ENCODE measurements at places on chromosomes 12 and 14.

- DNase-seq = peak; percentile 15
Observed at GRCh38 chr14:60183741-60184140, 18.5 kb upstream of the DHRS7 start.

- DNase-seq = no peak
Observed at GRCh38 chr12:63980211-63980610, 135.7 kb downstream of the SRGAP1 start.

DNA sequence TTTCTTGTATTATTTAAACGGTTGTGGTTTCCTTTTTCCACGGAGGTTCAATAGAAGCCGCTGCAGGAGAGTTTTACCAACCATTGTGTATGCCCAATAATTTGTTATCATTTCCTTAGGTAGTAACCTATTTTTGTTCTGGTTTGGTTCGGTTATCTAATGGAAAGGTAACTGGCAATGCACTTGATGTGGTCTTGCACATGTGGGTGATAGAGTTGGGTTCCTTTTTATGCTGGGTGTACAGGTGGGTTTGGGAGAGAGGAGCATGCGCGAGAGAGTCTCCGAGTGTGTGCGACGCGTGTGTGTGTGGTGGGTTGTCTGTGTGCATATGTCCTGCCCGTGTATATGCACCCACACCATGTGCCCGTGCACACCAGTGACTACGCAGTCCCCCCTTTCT is 102.7 kb upstream of the FKBP4 start:
- no peak for DNase-seq

DNA sequence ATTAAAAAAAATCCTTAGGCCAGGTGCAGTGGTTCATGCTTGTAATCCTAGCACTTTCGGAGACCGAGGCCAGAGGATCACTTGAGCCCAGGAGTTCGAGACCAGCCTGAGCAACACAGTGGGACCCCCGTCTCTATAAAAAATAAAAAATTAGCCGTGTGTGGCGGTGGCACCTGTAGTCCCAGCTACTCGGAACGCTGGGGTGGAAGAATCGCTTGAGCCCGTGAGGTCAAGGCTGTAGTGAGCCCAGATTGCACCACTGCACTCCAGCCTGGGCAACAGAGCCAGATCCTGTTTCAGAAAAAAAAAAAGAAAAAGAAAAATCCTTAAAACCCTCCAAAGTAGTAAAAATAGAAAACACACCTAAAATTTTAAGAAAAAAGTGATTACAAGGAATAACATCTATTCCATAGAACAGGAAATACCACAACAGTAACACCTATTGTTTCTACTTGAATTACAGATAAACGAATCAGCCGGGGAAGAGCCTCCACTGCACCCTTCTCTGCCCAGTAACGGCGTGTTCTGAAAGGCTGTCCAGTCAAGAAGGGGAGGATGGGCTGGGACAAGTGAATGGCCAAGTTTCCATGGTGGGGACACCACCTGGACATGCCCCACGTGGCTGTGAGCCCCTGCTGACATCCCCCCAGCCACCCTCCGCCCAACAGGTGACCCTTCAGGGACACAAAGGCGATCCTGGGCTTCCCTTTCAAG is 17.8 kb downstream of the POLE start:
- DNase-seq = no peak

DNA sequence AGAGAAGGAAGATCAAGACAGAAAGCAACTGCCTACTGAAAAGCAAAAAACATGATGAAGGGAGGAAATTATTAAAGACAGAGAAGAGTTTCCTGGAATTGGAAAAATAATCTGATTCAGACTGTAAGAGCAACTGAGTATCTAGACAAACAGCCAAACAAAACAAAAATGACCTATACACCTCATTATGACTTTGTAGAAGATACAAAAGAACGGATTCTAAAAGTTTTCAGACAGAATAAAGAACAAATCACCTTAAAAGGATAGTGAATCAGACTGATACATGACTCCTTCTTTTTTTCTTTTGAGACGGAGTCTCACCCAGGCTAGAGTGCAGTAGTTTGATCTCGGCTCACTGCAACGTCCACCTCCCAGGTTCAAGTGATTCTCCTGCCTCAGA is 10.4 kb downstream of the OSBPL8 start:
- peak; percentile 38 for DNase-seq

DNA sequence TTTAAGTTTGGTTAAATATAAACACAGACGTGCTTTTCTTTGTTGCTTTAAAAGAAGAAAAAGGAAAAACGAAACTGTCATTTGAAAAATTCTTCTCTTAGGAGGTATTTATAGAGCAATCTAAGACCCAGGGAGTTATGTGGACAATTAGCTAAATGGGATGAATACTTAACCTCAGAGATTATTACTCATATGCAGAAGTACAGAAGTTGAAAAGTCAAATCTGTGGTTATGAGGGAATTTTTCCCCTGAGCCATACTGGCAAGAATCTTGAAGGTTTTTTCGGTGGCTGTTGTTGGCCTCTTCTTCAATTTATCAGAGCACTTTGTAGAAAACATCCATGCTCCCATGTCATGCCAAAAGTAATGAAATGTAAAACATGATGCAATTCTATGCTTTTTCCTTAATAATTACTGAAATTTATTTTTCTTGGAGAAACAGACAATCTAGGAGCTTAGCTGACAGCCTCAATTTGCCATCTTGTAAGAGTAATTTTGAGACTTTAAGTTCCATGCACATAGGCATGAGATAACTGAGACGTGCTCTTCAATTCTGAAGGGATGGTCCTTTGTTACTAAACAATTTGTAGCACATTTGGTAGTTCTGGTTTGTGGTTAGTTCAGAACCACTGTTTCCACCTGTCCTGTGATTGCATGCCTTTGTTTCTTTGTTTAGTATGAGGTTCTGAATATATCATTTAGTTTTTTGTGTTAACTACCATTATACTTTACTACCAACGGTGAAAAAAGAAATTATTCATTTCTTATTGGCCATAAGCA is 126.6 kb downstream of the BCAT1 start:
- DNase-seq = peak; percentile 95

DNA sequence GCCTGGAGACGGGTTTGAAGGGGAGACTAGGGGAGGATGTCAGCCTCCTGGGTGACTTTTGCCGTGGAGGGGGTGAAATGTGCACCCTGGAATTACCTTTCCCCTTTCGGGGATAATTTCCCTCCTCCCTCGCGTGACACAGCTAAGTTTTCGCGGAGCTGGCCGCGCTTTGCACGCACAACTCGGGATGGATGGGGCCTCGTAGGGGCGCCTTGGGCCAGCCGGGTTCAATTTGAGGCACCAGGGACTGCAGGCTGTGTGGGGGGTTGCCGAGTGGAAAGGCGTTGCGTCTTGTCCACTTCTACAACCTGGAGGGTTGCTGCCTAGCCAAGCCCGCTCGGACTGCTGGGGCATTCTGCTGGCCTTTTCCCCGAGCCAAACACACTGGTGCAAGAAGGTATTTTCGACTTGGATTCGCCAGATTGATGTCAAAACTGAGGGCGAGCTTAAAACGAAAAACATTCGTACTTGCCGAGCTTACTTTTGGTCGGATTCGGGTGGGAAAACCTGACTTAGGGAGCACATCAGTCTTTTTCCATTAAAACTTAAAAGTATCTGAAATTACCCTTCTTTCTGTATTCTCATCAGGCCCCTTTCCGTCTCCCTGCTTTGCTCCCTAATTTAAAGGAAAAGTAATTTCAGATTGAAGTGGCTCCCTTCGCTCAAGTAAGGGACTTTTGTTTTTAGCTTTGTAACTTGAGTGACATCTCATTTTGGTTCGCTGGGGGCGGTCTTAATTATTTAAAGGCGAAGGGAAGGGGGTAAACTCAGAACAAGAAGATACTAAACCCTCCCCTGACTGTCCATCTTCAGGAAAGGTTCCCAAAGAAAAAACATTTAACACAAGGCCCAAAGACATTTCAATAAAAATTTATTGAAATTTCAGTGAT is 14.3 kb downstream of the TBX3 start:
- peak; percentile 83 for DNase-seq

- DNase-seq = no peak
Observed at GRCh38 chr12:74914378-74914777, 295.3 kb downstream of the KCNC2 start.

- peak; percentile 62 for DNase-seq
Observed at GRCh38 chr12:19507823-19508222, 68.5 kb downstream of the AEBP2 start.

DNA sequence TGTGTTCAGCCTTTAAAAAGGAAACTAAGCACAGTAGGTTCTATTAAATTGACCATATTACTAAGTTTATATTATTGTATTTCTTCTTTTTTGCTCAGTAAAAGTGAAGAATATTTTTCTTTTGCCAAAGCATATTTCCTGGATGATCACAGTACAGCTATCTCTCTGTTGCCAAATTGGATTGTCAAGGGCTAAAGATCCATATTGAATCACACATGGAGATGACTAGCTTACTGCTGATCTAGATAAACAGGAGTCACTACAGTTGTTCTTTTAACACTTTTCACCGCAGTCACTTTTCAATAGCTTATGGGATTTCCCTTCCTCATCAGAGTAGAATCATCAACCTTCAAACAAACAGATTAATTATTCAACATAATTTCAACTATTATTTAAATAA is 78.6 kb downstream of the LRRC9 start:
- DNase-seq = no peak

GRCh38 chr12:66210840-66211239 is 21.8 kb downstream of the IRAK3 start:
- peak; percentile 58 for DNase-seq

DNA sequence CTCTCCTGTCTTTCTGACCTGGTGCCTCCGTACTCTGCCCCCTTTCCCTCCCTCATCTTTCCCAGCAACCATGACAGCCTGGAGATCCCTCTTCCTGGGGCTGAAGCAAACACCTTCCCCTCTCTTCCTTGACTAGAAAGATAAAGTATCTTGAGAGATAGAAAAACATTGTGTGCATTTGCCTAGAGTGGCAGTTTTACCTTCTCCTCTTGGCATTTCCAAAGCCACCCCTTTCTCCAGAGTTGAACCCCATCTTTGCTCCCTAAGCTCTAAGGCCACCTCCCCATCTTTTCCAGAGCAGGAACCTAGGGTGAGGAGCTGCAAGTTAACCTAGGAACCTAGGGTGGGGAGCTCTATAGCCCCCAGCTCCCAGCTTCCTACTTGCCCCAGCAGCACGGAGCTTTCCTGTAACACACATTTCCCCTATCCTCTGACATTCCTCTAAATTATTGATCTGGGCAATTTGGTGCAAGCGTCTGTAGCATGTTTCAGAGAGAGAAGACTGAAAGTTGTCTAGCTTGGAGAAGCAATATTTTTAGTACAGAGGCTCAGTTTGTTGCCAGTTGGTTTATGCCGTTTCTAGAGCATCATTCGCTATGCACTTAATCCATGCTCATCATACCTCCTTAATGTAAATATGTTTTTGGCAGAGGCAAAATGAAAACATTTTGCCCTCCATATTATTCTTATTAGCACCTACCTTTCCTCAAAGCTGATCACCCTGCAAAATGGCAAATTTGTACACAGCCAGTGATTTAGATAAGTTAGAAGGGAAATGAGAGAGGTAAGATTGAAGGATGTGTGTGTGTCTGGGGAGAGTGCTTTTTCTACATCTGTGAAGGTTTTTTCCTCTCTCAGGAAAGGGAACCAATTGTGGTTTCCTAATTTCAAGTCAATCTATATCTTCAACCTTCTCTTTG is 5.4 kb upstream of the TBX3 start:
- no peak for DNase-seq

GRCh38 chr12:51307655-51308593 is 16.1 kb downstream of the BIN2 start:
- peak; percentile 91 for DNase-seq

GRCh38 chr12:107564946-107565345 is 120.7 kb upstream of the PWP1 start:
- no peak for DNase-seq

GRCh38 chr14:101810897-101811621 is 49.5 kb downstream of the PPP2R5C start:
- peak; percentile 42 for DNase-seq

DNA sequence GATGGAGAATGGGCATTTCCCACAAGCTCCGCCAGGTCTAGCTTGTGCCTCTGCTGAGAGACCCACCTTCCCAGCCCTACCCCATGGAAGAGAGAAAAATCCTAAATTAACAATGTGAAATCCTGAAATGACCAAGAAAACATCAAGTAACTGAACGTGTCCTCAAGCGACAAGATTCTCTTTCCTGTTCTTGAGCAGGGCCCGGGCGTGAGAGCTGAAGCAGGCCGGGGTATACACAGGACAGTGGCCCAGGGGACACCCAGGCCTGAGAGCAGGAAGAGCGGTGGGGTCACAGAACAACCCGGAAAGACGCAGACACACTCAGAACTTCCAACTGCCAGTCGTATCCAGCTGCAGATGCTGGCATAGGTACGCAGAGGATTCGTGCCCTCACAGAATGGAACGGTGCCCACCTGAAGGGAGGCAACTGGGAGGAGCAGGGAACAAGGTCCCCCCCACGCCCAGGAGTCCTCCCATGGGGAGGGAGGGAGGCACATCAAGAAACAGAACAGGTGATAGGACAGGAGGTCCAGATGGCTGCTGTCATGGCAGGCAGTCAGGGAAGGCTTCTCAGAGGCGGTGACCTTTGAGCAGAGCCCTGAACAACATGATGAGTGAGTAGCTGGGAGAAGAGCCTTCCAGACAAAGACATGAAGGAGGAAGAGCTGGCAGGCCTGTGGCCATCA is 9.1 kb downstream of the RIMBP2 start:
- DNase-seq = no peak

- no peak for DNase-seq
Observed at GRCh38 chr12:111826992-111827391, 15.0 kb upstream of the MAPKAPK5 start.

DNA sequence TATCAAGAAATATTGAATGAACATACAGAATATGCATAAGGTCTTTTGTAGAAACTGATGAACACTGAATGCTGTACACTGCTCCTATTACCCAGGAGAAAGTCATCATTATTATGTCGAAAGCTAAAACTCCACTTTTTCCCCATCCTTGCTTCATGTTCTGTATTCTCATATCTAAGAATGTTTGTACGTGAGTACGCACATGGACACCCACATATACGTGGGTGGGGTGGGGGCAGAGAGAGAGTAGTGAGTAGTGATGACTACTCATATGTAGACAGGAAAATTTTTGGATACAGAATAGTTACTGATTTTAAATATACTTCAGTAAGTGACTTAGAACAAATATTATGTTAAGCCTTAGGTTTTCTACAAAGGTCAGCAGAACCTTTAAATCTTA is 75.1 kb downstream of the FERMT2 start:
- no peak for DNase-seq

Data from EH (cell line).